Activated naive CD8-positive, alpha-beta T cell treated with anti-CD3 and anti-CD28 coated beads, Interleukin-2, amount 10 ng/mL, durations not matched to agents 7 days and 5 days (primary cell): ENCODE measurements at places on chromosomes 2 and 18. TPM values are rescaled to one million over a fixed set of nuclear protein-coding genes. Genes with fewer than 3 reads are reported as not detected.

The CSRNP3 gene
- total RNA-seq = not detected

The CPSF3 gene
- 43.3 TPM for total RNA-seq

The SPP2 gene
- not detected for total RNA-seq

The DNAJC5G gene
- not detected for total RNA-seq

The CAPN14 gene
- total RNA-seq = 0.28 TPM

The DOCK10 gene
- total RNA-seq = 273 TPM

The GPR55 gene
- total RNA-seq = 21.5 TPM

The NTSR2 gene
- not detected for total RNA-seq
